ENCODE measurements at places on chromosomes 5 and 9.

GRCh38 chr9:134328841-134329575, 2.8 kb downstream of the RXRA start:
- no peak for DNase-seq

GRCh38 chr9:86854898-86855523, 92.3 kb downstream of the GAS1 start:
- no peak for DNase-seq

GRCh38 chr9:134616341-134616740, 25.3 kb upstream of the COL5A1 start:
- DNase-seq, result no peak

DNA sequence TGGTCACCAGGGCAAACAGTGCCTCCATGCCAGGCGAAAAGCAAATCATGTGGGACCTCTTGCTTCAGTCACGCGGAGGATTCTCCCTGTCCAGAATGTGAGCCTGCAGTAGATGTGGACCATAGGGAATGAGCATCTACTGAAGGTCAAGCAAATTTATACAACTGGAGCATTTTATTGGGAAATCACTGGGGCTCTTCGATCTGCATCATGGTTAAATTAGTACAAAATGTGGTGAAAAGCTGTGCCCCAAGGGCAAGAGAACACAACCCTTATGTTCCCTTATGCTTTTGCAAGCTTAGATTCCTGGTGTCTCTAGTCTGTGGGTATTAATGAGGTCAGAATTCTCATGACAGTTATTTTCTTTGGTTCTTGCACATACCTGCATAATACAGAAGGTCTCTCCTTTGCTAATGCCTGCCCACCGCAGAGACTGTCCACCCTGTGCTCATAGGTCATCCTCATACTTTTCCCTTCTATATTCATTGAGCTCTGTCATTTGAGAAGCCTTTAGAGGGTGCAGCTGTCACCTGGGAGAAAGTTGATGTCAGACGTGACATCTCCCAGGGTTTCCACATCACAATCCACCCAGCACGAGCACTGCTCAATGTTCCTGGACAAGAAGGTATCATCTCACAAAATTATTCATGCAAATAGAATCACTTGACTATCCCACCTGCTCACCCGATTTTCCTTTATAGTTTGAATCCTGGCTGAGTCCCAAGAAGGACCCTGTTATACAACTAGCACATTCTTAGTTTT, 111.7 kb downstream of the NXNL2 start:
- DNase-seq, result no peak

DNA sequence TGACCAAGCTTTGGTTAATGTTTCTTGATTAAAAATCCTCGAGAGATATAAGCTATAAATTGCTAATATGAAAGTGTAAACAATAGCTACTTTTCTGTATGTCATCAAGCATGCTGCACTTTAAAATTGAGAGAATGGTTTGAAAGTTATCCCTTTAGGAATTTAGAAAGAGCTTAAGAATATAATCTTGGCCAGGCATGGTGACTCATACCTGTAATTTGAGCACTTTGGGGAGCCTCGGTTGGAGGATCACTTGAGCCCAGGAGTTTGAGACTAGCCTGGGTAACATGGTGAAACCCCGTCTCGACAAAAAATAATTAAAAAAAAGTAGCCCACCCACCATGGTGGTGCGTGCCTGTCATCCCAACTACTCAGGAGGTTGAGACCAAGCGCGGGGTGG, 12.2 kb upstream of the MROH2B start:
- no peak for DNase-seq

DNA sequence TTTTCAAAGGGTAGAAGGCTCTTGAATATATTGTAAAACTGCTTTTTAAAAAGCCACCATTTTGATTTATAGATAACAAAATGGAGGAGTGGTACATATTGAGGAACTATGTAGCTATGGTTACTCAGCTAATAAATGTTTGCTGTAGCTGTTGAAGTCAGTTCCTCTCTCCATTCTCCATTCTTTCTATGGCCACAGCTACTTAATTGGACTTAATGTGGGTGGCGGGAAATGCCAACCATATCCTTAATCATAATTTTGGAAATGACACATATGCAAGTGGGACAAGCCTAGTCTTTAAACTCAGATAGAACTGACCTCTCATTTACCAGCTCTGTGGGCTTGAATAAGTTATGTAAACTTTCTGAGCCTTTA, 10.6 kb downstream of the CDKN2A start:
- no peak for DNase-seq

- DNase-seq, result no peak
These were observed 23.6 kb upstream of the FIBCD1 start for GRCh38 chr9:130962418-130963316.

DNA sequence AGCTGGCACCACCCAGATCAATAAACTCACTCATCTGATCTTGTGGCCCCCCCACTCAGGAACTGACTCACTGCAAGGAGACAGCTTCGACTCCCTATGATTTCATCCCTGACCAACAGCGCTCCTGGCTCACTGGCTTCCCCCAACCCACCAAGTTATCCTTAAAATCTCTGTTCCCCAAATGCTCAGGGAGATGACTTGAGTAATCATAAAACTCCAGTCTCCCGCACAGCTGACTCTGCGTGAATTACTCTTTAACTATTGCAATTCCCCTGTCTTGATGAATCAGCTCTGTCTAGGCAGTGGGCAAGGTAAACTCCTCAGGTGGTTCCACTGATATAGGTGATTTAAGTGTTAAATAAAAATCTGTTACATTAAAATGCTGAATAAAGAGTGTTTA, 1.9 kb upstream of the TRIM32 start:
- DNase-seq, result no peak

- DNase-seq, result no peak
These were observed 267.7 kb downstream of the ADAMTS6 start for GRCh38 chr5:65213921-65214525.

GRCh38 chr5:170536525-170536924, 32.7 kb downstream of the KCNIP1 start:
- no peak for DNase-seq

DNA sequence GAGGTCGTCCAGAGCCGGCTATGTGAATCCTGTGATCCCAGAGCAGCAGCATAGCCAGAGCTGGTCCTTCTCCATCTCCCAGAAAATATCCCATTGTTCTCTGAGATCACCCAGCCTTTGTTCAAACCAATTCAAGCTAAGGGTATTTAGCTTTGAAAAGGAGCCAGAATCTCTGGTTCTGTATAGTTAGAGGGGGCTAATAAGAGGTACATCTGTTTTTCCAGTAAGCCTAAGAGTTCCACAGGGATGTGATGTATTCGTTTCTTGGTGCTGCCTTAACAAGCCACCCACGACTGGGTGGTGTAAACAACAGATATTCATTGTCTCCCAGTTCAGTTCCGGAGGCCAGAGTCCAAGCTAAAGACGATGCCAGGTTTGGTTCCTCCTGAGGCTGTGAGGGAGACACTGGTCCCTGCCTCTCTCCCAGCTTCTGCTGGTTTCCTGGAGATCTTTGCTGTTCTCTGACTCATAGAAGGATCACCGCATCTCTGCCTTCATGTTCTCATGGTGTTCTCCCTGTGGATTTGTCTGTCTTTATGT, 344.8 kb downstream of the MTRR start:
- no peak for DNase-seq

DNA sequence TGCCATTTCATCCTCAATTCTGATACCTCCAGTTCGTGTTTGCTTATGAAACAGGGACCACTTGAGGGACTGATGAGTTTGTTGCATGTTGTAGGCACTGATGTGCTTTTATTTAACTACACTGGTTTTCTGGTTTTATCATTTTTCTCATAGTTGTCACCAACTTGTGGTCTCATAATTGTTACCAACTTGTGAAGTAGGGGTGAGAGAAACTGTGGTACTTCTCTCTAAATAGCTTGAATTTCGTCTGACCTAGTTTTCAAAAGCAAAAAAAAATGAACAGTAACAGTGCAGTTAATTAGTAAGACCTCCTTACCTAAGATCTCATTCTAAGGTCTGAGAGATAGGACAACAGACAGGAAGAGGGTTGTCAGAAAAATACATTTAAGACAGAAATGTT, 78.0 kb downstream of the ANXA2R start:
- no peak for DNase-seq

Data from activated naive CD8-positive, alpha-beta T cell treated with anti-CD3 and anti-CD28 coated beads for 36 hours (primary cell).